ENCODE measurements at places on chromosomes 12 and 14.

- no peak for DNase-seq
Measured at GRCh38 chr12:22333713-22334409, 646 bp downstream of the ST8SIA1 start.

DNA sequence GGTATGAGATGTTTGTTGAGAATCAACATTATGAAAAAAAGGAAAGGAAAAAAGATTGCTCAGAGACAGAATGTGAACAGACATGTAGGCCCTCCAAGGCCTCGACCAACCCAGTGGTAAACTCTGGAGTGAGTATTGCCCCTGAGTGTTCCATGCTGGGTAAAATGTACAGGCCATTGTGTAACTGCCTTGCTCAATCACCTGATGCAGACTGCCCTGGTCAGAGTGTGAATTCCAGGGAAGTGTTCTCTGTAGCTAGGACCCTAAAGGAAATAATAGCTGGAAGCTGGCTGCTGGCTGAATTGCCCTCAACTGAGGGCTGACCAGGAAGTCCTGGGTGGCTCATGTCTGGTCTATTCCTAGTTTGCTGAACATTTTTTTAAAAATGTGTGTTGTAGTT lies 1081.4 kb upstream of the LRFN5 start:
- DNase-seq, result no peak

DNA sequence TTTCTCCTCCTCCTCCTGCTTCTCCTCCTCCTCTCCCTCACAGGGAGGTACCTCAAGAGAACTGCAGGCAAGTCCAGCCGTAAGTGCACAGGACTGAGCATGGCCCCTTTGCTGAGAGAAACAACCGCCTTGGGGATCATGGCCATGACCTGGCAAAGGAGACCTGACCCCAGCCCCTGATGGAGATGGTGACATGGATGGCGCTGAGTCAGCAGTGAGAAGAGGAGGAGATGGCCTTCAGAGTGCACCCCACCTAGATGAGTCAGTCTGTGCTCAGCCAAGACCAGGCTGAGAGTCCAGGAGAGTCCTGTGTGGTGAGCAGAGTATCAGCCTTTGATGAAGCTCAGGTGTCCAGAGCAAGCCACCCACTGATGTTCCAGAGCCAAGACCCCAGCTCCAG lies 36.4 kb downstream of the MEG3 start:
- peak; percentile 68 for DNase-seq

GRCh38 chr14:103616635-103617300 lies 12.2 kb upstream of the KLC1 start:
- DNase-seq, result no peak

DNA sequence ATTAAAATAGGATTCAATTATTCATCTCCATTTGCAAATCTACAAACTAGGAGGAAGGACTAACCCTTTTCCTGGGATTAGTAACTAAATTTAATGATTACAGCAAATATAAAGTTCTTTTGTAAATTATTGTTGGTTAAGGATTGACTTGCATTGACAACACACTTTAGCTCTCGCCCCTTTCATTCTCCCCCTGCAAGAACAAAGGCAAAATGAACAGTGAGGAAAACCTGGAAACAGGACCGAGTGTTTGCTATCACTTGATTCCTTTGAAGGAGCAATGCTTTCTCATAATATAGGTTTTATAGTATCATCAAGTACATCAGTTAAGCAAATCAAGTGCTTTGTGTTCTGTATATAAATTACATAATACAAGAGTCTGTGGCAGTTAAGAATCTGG lies 7.4 kb upstream of the COX16 start:
- no peak for DNase-seq

DNA sequence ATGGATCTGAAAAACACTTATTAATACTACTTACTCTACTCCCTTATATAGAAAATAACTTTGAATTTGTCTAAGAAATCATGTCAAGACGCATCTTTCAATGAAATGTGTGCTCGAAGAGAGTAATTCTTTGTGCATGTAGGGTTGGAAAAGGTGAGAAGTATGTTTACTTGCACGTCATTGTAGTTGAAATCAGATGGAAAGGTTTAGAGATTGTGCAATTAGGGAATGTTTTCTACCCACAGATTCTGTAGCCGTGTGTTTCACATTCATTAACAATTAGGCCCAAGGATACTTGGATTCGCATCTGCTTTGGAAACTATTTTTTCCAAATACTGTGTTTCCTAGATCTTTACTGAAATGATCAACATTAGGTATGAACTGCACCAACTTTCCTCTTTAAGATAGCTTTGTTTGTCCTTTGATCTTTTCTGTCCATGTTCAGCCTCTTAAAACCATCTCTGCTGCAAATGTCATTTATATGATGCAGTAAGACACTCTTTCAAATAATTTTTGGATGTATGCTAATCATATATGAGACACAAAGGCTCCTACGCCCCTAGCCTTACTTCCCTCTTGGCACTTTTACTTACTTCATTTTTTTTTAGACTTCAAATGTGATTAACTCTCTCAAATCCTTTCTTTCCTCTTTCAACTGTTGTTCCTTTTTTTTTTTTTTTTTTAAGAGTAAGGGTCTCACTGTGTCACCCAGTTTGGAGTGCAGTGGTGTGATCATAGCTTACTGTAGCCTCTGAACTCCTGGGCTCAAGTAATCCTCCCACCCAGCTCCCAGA lies 58.0 kb upstream of the PSMA6 start:
- DNase-seq, result no peak

- DNase-seq, result no peak
Measured at GRCh38 chr12:25728056-25728595, 175.0 kb upstream of the LMNTD1 start.

Measured in adrenal gland (tissue), 19 donors.